ENCODE measurements at places on chromosomes 7 and 10. TPM values are rescaled to one million over a fixed set of nuclear protein-coding genes. Genes with fewer than 3 reads are reported as not detected.

- no peak for DNase-seq
Observed at GRCh38 chr10:47028466-47028865, 117.2 kb downstream of the PTPN20 start.

DNA sequence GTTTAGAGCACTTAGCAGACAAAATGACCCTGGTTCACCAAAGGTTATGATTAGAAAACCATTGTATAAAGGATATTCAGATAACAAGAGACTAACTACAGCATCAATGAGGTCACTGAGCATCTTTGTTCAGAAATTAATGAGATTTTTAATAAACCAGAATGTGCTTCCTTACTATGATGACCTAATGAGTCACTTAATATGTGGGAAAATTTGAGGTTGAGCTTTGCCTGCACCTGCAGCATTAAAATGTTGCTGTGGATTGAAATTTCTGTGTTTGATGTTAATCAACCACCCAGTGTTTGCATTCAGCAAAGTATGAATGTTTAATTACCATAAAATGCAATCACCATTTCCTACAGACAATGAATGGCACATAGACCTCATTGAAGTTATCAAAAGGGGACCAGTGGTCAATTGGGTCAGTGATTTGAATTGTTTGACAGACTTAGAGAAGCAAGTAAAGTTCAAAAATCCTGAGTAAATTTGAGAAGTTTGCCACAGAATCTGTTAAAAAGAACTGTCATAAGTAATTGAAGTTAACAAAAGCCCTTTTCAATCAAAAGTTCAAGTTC, 45.8 kb downstream of the EXOC6 start:
- no peak for DNase-seq

DNA sequence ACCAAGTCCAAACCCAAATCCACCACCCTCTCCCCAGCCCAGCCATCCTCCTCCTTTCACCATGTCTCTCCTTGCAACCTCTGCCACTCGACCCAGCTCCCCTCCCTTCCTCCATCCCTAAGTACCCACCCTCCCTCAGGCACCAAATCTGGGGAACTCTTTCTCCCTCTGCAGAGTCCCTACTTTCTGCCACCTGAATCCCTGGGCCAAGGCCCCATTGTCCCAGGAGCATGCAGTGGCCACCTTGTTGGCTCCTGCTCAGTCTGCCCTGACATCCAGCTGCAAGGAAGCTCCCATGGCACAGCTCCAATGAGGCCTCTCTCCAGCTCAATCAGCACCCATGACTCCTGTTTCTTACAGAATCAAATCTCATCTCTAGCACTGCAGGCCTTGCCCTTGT, 5.5 kb upstream of the UNC5B start:
- DNase-seq: no peak

DNA sequence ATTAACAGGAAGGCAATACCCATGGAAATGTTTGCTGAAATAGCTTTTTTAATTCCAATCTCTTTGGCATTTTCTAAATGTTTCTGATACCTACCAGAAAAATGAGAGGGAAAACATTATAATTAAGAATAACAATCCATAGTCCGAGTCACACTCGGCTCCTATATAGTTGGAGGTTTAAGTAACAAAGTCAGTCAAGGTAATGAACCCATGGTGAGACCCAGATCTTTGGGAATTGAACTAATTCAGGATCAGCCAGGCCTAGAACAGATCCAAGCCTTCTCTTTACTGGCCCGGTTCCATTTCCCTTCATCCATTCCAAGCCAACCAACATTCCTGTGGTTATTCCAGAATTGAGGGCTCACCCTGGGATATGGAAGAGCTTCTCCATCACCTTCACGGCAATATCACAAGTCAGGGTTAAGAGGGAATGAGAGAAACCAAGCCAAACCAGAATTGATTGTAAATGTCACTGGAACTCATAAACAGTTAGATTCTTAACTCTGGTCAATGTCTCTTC, 28.3 kb downstream of the ABCB4 start:
- peak; percentile 63 for DNase-seq

DNA sequence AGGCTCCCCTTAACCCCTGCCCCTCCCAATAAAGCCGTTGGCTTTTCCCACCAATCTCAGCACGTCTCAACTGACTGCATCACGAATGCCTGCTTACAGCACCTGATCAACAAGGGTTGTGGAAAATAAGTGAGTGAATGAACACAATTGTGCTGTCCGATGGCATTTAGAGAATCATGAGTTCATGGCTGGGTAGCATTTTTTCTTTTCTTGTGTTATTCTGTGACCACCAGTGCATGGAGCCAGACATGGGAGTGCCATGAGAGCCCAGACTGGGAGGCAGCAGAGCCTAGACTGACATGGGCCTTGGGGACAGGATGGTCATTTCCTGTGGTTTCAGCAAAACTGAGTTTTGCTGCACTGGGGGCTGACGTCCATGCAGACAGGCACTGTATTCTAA, 254.1 kb upstream of the IGFBP3 start:
- no peak for DNase-seq

DNA sequence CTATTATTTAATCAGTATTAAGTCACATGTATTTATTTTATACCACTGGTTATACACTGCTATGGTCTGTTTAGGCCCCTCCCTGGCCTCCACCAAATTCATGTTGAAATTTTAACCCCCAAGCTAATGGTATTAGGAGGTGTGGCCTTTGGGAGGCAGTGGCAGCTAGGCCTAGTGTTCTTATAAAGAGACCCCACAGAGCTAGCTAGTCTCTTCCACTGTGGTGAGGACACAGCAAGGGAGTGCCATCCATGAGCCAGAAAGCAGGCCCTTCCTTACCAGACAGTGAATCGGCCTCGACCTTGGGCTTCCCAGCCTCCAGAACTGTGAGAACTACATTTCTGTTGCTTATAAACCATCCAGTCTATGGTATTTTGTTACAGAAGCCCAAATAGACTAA, 28.7 kb downstream of the RBM48 start:
- no peak for DNase-seq

DNA sequence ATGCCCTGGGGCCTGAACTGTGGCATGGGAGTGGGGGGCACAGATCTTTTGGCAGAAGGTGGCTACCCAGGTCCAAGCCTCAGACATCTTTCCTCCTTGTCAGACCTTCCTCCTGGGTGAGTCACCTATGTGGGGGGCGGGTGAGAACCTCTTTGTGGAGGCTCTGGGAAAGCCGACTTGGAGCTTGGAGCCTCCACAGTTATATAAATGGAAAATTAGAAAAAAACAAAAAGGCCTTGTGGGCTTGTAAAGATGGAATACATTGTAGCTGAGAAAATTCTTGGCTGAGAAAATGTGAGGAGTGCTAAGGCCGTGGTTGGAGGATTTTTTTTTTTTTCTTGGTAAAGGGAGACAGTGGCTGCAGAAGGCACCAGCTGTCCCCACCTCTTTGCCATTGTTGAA, 292.5 kb downstream of the CCDC3 start:
- peak; percentile 71 for DNase-seq

DNA sequence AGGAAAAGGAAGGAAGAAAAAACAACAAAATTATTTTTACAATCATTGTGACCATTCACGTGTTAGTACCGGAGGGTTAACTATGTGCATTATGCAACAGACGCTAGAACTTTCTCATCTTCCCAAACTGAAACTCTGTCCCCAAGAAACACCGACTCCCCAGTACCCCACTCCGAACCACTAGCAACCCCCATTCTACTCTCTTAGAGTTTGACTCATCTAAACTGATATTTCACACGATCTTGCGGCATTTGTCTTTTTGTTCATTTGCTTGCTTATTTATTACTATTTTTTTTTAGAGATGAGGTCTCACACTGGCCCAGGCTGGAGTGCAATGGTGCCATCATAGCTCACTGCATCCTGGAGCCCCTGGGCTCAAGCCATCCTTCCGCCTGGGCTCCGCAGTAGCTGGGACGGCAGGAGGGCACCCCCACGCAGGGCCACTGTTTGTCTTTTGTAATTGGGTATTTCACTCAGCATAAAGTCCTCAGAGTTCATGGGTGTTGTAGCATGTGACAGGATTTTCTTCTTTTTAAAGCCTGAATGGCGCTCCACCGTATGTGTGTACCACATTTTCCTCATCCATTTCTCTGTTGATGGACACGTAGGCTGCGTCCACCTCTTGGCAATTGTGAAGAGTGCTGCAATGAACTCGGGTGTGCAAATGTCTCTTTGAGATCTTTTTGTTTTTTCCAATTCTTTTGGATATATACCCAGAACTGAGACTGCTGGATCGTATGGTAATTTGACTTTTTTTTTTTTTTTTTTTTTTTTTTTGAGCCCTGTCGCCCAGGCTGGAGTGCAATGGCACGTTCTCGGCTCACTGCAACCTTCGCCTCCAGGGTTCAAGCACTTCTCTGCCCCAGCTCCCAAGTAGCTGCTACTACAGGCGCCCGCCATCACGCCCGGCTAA, 9.5 kb downstream of the MNX1 start:
- no peak for DNase-seq

GRCh38 chr10:127774766-127775559, 38.0 kb downstream of the FOXI2 start:
- DNase-seq: no peak

DNA sequence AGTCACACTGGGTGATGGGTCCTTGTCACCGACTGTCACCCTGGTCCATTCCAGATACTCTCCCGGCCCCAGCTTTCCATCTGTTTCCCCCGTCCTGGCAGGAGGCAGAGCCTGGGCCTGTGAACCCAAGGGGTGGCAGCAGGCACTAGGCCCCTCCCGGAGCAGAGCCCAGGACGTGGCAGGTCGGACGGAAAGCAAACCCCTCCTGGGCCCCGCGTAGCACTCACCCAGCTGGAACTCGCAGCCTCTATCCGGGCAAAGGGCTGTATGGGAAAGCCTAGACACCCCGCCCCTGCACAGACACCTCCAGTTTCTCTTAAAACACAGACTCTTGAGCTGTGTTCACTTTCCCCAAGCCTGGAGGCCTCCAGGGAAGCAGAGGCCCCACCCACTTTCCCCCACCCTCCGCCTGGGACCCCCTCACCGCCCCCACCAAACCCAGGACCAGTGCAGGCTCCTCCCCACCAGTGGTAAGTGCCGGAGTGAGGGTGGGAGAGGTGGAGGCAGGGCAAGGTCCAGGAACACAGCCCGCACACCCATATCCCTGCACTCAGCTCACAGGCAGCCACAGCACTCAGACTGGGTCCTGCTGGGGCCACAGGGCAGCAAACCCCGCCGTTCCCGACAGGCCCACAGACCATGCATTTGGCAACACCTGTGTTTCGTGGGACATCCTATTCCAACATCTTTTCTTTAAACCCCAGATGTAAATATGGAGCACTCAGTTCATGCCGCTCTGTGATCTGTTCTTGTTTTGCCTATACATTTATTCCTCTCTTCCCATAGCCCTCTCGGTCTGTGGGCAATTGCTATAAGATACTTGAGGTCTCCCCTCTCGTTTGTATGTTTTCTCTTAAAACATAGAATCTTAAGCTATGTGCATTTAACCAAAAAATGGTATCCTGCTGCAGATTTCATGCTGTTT, 98.2 kb upstream of the PDGFA start:
- no peak for DNase-seq

DNA sequence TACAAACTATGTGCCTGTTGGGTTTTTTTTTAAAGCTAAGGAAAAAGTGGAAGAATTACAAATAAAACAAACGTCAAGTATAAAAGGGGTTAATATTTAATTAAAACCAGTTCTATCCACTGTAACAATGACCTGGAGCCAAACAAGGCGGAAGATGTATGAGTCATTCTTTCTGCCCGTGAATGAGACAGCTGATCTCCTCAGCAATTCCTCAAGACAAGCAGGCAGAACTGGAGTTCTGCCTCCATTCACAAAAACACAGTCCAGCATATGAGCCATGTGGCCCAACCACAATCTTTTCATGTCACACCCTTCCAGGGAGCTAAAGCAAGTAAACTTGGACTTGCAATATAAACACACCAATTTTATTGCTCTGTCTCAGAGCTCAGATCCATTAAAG, 8.4 kb downstream of the ETV1 start:
- DNase-seq: peak; percentile 96

DNA sequence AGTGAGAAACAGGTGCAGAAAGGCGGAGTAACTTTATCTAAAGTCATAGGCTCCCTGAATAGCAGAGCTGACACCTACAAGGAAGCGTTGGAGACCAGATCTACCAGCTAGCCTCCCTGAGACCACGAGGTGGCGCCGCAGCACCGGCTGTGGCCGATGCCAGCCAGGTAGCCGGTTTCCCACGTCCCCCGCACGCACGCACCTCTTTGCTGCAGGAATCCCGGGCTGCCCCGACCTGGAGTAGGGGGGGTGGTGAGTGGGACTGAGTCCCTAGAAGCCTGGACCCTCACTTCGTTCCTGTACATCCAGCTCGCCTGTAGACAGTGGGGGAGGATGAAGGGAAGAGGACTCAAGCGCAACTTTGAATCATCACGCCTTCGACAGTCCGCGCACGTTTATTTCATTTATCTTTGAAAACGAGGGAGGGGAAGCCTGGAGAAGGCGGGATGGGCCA, 3.7 kb downstream of the ELOVL3 start:
- peak; percentile 78 for DNase-seq

DNA sequence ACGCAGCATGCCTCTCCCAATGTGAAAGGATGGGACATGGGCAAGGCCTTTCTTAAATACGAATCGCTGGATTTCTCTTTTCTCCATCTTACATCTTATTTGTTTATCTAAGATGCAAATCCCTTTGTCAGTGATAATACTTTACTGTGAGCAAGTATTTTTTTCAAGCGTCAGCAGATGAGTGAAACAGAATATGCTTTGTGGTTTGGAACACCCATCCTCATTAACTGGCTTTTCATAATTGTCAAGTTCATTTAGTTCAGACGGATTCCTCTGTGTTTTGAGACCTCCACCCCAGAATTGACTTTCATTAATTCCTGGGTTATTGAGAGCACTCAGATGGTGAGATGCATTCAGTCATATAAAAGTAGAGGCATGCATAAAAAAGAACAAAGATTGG, 149.8 kb downstream of the NSUN6 start:
- DNase-seq: no peak

GRCh38 chr10:102451105-102451969, at the start of gene C10orf95:
Gene C10orf95, minus strand, starts transcription at chr10:102451543. Its CDS starts 450 bp downstream, at chr10:102451093.
- DNase-seq: no peak

DNA sequence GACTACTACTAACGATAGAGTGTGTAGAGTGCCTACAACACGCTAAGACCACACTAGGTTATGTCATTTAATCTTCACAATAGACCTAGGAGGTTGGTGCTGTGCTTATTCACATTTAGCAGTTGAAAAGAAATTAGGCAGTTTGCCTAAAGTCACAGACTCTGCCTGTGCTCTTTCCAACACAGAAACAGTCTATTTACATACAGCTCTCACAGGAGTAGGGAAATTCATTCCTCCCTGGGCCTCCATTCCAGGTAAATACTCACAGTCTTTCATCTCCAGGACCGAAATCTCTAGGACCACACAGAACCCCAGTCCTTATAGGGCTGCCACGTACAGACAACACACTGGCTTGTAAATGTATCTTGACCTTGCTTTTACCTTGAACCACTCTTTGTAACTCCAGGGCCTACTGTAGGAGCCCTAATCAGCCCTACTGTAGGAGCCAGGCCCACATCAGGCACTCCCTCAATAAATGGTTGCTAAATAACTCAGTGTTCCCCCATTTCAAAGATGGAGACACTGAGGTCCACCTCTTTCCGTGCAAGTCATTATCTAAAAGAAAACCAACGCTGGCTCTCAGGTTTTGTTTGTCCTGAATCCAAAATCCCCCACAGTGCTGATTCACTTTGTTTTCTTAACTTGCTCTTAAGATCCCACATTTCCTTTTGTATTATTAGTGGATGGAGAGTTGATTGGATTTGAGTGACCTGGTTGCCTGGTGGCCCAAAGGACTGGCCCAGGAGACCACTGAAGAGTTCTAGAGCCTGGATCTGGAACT, 146.9 kb downstream of the KCNMA1 start:
- peak; percentile 47 for DNase-seq

GRCh38 chr7:51180092-51180491, 136.5 kb downstream of the COBL start:
- no peak for DNase-seq

Gene ACSM6
- not detected for total RNA-seq

Gene HMX3
- not detected for total RNA-seq

Gene NPTX2
- not detected for total RNA-seq

Gene SAMD9L
- 105 TPM for total RNA-seq

Gene SLC18A3
- total RNA-seq: not detected
